ENCODE measurements at places on chromosomes 6 and 20.

DNA sequence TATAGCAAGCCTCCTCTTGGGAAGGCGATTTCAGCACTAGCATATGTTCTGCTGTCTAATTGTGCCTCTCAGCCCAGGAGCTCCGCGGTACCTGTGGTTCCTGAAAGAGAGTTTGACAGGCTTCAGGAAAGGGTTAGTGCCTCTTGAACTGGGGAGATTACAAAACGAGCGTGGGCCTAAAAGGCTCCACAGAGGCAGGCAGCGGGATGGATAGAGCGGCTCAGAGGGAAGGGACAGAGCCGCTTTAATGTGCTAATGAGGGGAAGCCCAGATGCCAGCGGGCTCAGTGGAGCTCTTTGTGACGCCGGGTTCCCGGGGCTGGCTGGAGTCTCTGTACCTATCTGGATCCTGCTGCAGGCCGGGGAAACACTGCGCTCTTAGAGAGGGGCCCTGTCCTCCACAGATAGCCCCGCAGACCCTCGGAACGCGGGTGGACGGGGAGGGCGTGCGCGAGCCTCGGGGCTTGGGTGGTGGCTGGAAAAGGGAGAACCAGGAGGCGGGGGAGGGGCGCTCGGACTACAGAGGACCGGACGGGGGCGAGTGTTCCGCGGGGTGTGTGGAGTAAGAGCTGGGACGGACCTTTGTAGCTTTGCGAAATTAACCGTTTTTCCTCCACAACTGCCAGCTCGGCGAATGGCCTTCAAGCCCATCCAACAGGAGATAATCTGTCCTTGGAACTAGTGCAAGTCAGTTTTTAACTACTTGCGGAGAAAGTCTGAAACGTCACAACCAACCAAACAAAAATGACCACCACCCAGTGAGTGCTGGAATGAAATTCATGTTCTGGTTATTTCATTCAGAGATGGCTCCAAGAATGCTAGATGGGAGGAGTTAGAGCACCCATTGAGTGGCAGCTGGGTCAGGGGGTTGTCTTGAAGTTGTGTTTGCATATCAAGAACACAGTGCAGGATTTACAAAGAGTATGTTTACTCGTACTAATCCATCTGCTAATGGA, 13.0 kb downstream of the SLC35F1 start:
- DNase-seq: no peak

DNA sequence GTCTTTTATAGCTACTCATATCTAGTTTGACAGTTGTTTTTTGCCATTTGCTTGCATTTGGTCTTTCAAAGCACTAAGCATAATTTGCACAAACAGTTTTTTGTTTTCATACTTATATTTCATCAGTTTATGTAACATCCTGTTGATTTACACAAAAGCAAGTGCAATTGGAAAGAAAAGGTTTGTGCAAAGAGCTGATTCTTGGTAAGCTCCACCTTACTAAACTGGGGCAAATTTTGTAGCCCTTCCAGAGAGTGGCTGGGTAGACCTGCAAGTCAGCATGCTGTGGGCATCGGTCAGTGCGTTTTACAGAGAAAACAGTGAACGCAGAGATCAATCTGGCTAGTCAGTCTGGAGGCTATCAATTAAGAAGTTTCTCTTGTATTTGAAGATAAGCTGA, 34.5 kb downstream of the TXLNB start:
- DNase-seq: no peak

GRCh38 chr6:2713473-2714110, 37.1 kb downstream of the MYLK4 start:
- DNase-seq: no peak

DNA sequence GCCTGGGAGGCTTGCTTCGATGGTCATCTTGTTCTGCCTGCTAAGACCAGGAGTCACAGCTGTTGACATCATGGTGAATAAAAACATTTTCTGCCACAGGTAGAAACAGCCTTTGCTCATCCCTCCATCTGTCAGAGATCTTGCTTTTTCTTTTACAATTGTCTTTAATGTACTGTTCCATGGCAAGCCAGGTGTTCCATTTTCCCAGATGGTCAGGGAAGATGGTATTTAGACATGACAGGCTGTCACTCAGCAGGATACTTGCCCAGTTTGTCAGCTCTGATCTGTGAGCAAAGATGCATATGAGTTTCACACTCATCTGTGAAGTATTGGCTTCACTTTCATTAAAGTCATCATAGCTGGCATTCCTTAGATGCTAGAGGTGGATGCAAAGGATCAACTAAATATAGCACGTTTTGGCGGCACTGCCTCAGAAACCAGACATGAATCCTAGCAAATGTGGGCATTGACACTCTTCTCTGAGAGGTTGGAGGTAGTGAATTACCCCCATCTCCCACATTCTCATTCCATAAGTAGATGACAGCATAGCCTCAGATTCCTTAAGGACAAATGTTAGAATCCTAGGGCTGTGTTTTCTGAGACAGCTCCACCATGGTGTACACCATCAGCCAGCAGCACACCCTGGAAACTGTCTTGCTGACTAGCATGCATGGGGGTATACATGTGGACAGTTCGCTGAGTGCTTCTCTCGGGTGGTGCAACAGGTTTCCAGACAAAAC, 4.2 kb downstream of the SSTR4 start:
- DNase-seq: no peak

GRCh38 chr6:37623666-37624065, 74.0 kb downstream of the MDGA1 start:
- no peak for DNase-seq

DNA sequence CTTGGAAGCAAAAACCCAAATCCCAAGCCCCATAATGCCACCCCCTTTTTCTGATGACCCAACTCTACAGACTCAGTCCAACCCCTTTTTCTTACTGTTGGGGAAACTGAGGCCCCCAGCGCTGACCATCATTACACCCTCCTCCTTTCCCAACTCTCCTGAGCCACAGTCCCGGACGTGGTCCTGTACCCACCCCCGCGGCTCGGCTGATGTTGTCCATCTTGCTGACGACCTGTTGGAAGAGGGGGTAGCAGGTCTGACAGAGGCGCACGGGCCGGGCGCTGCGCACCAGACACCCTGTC, 533 bp downstream of the OSTM1 start:
- no peak for DNase-seq
